Frontal cortex (tissue), 4 donors: ENCODE measurements at places on chromosomes 16 and 17.
A peak's percentile ranks its signal among the peaks of the same experiment; 100 is the strongest.

DNA sequence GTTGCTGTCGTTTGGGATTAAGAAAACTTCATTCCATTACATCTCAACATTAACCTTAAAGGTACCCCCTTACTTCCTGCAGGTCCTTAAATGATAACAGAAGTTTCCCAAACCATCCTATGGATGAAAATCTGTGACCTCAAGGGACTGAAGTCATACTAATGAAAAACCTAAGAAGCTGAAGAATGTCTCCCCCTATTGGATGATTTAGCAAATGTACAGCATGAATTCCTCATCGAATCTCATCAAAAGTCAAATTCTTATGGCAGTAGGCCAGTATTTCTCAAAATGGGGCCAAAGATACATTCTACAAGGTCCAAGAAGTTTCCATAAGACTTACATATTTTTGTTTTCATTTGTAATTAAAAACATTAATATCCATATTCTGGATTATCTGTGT is 13.5 kb downstream of the SCO1 start:
- DNase-seq, result no peak

DNA sequence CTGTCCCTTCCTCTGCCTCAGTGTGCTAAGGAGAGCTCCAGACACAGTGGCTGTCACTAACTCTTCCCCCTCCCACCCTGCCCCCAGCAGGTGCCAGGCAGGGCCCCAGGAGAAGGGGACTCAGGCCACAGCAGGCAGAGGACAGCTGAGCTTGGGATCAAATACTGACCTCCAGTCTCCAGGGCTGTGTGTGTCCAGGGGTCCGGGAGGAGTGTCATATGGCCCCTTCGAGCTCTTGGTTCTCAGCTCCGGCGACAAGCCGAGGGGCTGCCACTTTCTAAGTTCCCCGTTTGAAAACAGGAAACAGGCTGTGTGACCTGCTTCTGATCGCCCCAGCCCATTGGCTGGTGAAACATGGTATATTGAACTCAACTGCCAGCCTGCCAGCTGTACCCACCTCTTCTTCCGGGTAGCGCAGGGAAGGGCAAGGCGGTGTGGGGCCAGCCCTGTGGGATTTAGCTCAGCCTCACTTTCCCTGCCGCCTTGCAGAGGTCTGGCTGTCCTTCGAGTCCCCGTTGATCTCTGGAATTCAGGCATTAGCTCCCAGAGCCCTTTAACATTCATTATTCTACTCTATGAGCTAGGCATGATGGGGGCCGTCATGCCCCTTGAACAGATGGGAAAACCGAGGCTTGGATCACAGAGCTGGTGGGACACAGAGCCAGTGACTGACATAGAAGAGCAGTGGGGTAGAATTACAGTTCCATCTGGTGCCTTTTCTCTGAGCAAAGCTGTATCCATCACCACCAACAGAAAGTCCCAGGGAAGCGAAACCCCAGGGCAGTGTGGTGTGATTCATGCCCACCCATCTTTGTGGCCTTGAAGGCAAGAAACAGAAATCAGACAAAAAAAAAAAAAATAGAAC is at the start of gene SNX20:
TSS of gene SNX20 (minus strand) at position 292 of the 865 bp plus-strand sequence. CDS start 3,786 bp downstream, outside the sequence.
- no peak for DNase-seq

DNA sequence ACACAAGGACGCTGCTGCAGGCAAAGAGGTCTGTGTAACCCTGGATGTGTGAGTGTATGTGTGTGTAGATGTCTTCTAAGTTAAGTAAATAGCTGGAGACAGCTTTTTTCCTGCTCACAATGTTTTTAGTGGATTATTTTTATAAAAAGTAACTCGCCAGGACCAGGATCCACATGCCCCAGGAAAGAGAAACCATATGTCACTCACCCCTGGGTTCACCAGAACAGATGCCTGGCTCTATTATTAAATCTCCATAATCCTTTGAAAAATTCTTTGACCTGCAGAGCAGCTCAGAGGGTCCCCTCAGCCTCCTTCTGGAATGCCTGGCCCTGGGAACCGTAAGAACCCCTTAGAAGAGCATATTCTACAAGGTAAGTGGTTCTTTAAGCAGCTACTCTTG is 18.0 kb downstream of the ABCC12 start:
- no peak for DNase-seq

DNA sequence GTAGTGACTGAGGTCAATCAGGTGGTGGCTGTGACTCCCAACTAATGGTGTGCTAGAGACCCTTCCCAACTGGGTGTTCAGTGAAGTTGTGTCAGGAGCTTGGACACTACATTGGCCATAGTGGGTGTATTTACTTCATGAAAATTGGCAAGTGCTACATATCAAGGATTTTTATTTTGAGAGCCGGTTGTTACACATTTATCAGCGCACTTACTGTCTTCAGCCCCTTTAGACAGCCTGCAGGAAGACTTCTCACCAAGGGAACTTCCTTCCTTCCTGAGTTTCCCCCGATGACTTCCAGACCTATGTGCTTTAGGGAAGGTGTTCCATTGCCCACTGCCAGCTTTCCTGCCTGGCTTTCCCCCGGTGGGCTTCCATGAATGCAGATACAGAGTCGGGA is 261.2 kb downstream of the CBLN1 start:
- no peak for DNase-seq

- DNase-seq, result peak; percentile 81
Measured at GRCh38 chr17:7548585-7549400, at the start of gene TNFSF12. Gene TNFSF12, plus strand, starts transcription at chr17:7549058. Its CDS starts 96 bp downstream, at chr17:7549154.

DNA sequence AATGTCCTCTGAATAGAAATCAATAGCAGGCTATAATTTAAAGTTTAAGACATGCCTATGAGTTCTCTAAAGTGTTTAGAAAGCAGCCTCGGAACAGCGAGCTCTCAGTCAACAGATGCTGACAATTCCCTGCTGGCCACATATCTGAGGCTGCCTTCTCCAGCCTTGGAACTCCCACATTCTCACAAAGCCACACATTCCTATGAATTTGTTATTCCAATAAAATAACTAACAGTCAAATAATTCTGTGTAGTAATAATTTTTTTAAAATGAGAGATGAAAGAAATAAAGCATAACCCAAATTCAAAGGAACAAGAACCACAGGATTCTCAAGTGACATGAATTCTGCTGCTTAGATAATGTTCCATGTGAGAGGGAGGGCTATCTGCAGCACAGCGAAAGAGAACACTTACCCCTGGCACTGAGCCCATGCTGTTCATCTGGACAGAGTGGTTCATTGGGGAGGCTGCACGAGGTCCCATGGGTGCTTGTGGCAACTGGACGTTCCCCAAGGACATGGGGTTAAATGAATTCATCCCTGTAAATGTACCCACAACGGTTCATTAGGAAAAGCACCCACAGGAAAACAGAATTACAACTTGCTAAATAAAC is 56.9 kb upstream of the TRAP1 start:
- DNase-seq, result no peak
